ENCODE measurements at places on chromosomes 7 and 10.

DNA sequence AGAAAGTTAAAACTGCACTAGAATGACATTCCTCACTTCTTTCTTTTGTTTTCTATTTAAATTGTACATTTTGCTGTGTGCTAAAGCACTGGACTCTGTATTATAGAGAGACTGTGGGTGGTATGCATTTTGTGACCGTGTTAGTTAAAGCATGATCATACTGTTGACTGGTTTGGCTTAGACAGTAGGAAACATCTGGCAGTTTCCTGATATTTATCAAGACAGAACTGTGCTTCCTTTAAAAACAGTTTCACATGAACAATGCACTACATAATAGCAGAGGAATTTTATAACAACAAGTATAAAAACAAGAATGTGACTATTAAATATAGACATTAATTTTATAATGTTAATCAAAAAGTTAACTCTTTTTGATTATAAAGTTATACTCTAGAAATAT, 23.1 kb downstream of the GNG11 start:
- no peak for DNase-seq

GRCh38 chr10:78472551-78472890, 438.9 kb downstream of the RPS24 start:
- DNase-seq: no peak

GRCh38 chr7:66847879-66848790, 72.9 kb upstream of the TMEM248 start:
- DNase-seq: no peak

DNA sequence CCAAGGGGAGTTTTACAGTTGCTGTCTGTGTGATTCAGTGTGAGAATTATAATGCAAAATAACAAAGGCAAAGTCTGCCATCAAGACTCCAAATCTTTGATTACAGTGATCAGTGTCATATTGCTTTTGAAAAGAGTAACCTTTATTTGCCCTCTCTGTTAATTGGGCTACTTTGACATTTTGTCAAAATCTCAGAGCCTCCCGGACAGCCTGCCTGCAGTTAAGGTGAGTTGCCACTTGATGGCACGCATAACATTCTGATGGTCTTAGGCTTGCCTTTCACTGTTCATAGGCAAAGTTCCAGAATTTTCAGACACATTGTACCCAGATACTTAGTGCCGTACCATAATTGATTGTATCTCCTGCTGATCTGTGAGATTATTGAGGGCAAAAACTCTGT, 253.5 kb downstream of the ABCA13 start:
- DNase-seq: no peak

GRCh38 chr10:131876017-131876416, 24.8 kb upstream of the PPP2R2D start:
- DNase-seq: no peak

DNA sequence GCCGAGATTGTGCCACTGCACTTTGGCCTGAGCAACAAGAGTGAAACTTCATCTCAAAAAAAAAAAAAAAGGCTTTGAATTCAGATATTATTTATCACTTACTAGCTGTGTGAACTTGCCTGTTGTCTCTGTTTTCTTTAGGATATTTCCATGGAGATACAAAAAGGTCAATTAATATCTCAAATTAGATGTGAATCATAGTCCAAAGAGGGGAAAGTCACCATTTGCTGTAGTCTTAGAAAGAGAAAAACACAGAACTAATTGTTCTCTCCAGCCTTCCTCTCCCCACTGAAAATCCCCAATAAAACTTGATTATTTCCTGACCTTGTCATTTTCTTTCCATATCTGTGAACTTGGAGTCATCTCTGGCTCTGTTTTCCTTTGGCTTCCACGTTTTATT, 21.2 kb downstream of the HEPACAM2 start:
- DNase-seq: no peak

- DNase-seq: no peak
Observed at GRCh38 chr10:107656932-107657331, 492.4 kb upstream of the SORCS1 start.

GRCh38 chr10:35212856-35213255, 86.2 kb downstream of the CREM start:
- no peak for DNase-seq
